ENCODE measurements at places on chromosomes 2 and 18. TPM values are rescaled to one million over a fixed set of nuclear protein-coding genes. Genes with fewer than 3 reads are reported as not detected.

The POU3F3 gene
- 7.2 TPM for total RNA-seq

The ITGAV gene
- 60.6 TPM for total RNA-seq

The MALL gene
- 19.1 TPM for total RNA-seq

The ALK gene
- total RNA-seq = 1.3 TPM

The LRATD1 gene
- not detected for total RNA-seq

The CLEC4F gene
- total RNA-seq = not detected

The TNFRSF11A gene
- total RNA-seq = 1.7 TPM

The PDK1 gene
- total RNA-seq = 4.1 TPM

The CIDEA gene
- total RNA-seq = 1.5 TPM

The GPAT2 gene
- total RNA-seq = under 0.01 TPM

The HS1BP3 gene
- 45.2 TPM for total RNA-seq

The SLC4A3 gene
- total RNA-seq = 3.3 TPM

The BCL11A gene
- total RNA-seq = 0.67 TPM

The DUSP28 gene
- 4.4 TPM for total RNA-seq

The EVX2 gene
- not detected for total RNA-seq

The MARCHF4 gene
- total RNA-seq = not detected

The CD226 gene
- total RNA-seq = 0.93 TPM

The LRRTM4 gene
- not detected for total RNA-seq

The SKA1 gene
- total RNA-seq = 27.6 TPM

The TMEM182 gene
- 1.5 TPM for total RNA-seq

The CYS1 gene
- total RNA-seq = 1.5 TPM

The ST3GAL5 gene
- 120 TPM for total RNA-seq

The MERTK gene
- total RNA-seq = 3.6 TPM

The GAL3ST2 gene
- total RNA-seq = not detected

The INPP1 gene
- 9.1 TPM for total RNA-seq

The PER2 gene
- total RNA-seq = 0.93 TPM

The GBX2 gene
- total RNA-seq = not detected

The CPSF3 gene
- 62.9 TPM for total RNA-seq

The ANKRD30B gene
- total RNA-seq = 3.1 TPM

The CACNB4 gene
- under 0.01 TPM for total RNA-seq

The KRTCAP3 gene
- total RNA-seq = not detected

The SEC11C gene
- total RNA-seq = 43.0 TPM

The GREB1L gene
- total RNA-seq = 1.1 TPM

The TMEM37 gene
- total RNA-seq = not detected

The WBP1 gene
- total RNA-seq = 23.6 TPM

The UPP2 gene
- not detected for total RNA-seq

The RPRM gene
- not detected for total RNA-seq

Measured in melanocyte of skin (primary cell).